Hypothalamus (tissue), 51 donors: ENCODE measurements at places on chromosomes 3 and 15.

DNA sequence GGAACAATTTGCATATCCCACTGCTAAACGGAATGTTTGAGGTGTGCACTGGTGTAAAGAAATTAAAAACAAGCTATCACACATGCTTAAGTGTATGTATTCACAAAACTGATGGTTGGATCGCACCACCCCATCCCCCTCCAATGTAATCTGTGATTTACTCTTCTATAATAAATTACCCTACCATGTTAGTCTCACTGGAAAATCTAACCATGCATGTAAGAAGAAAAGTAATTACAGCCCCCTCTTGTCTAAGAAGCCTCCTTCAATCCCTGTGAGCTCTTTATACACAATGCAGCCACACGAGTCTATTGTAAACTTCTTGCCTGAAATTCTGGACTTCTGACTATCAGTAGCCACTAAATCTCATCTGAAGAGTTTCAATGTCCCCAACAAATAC is 173.6 kb downstream of the ZBTB20 start:
- no peak for DNase-seq

DNA sequence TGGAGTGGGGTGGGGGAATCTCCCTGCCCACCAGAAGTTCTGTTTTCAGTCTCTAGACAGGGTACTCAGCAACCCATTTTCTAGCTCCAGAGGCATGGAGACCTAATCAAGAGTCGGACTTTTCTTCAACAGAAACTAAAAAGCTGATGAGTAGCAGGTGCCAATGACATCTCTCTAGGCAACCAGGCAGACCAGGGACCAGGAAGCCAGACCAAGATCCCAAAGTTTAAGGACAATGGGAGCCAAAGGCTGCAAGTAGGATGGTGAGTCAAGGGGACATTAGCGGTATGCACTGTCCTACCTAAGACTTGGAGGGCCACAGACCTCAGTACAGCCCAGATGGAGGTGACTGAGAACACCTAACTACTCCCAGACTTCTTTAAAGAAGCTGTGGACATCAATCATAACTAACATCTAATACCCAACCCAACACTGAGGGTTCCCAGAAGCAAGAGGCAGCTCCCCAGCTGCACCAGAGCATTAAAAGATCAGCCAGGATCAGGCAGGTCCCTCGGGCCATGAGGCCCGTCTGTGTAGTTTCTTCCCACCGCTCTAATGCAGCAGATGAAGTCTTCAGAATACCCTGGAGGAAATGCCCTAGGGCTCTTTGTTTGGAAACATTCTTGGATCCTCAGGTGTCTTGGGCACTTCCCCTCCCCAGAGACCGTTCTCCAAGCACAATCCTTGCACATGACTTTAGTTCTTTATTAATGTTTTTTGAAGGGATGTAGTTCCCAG is 979 bp downstream of the CCDC71 start:
- no peak for DNase-seq

- DNase-seq = no peak
Observed at GRCh38 chr15:101013201-101013550, 94.0 kb downstream of the LRRK1 start.

GRCh38 chr3:114319453-114319852 is 25.6 kb downstream of the TIGIT start:
- DNase-seq = no peak

- DNase-seq = no peak
Observed at GRCh38 chr3:114020907-114021306, 35.4 kb downstream of the CCDC191 start.

GRCh38 chr3:77467702-77468625 is 428.1 kb downstream of the ROBO2 start:
- DNase-seq = no peak

GRCh38 chr3:167054926-167055325 is 325.2 kb downstream of the ZBBX start:
- no peak for DNase-seq
